ENCODE measurements at places on chromosomes 5 and 9.

DNA sequence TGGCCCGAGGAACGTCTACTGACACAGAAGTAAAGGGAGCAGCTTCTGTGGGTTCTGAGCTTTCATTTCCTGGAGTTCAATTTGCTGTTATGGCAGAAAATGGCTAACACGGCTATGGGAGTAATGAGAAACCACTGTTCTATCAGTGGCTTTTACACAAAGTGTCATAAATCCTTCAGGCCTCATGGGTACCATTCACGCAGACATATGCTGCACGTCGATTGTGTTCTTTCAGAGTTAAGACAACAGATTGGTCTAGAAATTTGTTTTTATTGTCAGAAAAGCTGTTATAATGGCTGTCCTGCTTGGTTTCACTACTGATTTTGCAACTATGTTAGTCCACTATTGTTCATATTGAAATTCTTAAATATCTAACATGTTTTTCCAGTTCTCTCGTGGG, 135.4 kb downstream of the ALDH1A1 start:
- no peak for DNase-seq

DNA sequence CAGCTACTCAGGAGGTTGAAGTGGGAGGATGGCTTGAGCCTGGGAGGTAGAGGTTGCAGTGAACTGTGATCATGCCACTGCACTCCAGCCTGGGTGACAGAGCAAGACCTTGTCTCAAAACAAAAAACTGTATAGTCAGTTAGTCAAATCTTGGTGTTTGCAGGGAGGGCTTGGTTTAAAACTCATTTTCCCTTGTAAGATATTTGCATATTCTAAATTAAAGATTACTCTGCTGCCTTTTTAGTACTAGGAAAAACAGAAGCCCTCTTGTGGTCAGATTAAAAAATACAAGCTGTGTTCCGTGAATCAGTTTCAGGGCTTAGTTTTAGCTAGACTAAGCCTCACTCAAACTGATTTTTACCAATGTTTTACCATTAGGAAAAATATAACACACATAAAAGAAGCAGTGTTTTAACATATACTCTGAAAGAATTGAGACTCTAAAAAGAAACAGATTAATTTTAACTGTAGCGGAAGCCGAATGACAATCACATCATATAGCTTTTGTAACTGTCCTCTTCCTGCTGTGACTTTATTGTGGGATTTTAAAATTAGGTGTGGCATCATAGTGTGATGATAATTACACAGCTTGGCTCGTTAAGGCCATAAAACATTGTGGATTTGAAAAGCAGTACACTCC, 84.9 kb upstream of the BASP1 start:
- DNase-seq = no peak

DNA sequence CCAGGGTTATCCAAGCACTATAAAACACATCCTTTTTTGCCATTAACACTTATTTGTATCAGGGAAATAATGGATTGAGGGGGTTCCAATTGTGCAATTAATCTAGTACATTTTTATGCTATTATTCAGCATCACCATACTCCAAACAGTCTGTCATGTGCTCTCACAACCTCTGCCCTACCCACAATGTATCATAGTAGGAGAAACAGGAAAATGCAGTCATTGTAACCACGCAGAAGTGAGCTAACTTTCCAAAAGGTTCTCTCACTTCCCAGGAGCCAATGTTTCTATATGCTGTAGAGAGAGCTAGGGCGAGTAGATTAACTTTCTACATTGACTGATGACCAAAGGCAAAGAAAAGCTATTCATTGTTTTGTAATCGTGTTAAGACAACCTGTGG, 29.8 kb downstream of the DAB2 start:
- DNase-seq = no peak

DNA sequence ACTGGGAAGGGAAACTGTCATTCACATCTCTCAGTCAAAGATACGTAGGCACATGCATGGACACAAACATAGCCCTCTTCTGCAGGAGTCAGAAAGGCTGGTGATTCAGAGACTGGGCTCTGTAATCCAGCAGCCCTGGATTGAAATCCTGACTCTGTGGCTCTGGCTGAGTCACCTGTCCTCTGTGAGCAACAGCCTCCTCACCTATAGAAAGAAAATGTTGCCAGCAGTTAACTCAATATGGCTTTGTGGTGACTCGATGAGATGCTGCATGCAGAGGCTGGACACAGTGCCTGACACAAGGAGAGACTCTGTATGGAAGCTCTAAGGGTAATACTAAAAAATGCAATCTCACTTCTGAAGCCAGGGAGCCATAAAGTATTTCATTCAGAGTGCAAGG, 23.9 kb upstream of the CDKN2AIPNL start:
- no peak for DNase-seq

- no peak for DNase-seq
Measured at GRCh38 chr9:128250839-128251731, 24.7 kb downstream of the GOLGA2 start.

DNA sequence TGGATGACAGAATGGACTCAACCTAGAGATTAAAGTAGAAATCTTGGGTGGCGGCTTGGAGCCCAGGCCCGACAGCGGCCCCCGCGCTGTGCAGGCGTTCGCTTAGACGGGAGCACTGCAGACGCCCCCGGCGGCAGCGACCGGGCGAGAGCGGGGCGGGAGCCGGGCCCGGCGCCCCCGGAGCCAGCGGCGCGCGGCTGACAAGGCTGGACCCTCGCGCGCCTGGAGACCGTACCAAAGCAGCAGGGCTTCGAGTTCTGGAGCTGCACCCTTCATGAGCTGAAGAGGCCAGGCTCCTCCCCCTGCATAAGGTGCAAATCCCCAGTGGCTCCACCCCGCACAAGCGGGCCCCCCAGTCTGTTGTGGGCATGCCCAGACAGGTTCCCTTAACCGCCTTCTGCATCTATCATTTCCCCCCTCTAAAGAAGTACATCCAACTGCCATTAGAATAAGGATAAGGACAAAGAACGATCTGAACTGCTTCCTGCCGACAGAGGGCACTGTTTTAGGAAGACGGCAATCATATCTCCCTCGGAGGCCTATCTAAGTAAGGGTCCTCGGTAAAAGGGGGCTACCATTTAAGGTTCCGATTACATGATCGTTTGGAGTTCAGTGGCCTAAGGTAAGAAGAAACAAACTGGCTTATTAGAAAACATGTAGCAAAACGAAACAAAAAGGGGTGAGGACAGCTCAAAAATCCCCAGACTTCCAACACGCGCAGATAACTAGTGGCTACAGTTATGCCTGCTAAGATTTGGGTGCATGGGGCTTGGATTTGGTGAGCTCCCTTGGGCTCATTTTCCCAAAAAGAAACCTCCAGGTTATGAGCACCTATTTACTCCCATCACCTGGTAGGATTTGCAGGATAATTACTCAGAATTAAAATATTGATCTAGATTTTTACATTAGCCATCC, 66.3 kb downstream of the RGMB start:
- DNase-seq = no peak

GRCh38 chr5:154647761-154648145, 107.4 kb upstream of the LARP1 start:
- no peak for DNase-seq

- DNase-seq = no peak
Measured at GRCh38 chr5:78720227-78720985, 71.8 kb upstream of the LHFPL2 start.

DNA sequence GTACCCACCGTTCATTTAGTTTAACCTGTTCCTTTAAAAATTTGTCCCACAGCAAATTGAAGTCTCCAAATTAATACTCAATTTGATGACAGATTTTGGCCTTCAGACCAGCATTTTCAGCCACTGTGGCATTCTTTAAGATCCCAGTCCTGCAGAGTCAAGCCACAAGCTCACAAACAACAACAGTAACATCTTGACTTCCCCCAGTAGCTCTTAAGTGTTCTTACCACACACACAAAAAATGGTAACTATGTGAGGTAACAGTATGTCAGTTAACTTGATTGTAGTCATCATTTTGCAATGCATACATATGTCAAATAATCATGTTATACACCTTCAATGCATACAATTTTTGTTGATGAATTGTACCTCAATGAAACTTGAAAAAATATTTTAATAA, 247.9 kb downstream of the LURAP1L start:
- no peak for DNase-seq

GRCh38 chr9:16652582-16652981, 217.9 kb downstream of the BNC2 start:
- no peak for DNase-seq

DNA sequence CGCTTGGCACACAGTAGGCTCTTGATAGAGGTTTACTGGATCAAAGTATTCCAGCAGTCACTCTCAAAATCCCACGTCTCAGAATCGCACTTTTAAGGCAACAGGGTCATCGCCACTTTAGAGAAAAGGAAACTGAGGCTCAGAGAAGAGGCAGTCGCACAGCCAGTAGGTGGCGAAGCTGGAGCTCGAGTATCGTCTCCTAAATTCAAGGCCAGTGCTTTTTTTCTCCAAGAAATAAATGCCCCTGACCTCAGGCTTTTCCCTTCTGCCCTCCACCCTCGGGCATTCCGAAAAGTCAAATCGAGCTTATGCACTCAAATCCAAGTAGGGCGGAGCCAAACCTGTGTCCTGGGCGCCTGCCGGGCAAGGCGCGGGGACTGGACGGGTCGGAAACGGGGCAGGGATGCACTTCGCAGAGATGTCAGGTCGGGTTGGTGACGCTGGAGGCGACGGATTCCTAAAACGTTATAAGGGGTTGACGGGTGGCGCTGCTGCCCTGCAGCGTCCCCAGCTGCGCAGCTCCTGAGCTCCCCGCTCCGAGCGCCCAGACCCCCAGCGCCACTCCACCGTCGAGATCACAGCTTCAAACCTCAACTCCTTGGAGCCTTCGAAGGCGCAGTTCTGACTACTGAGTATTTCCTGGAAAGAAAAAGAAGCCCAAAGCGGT, 4.7 kb upstream of the FOXB2 start:
- no peak for DNase-seq

DNA sequence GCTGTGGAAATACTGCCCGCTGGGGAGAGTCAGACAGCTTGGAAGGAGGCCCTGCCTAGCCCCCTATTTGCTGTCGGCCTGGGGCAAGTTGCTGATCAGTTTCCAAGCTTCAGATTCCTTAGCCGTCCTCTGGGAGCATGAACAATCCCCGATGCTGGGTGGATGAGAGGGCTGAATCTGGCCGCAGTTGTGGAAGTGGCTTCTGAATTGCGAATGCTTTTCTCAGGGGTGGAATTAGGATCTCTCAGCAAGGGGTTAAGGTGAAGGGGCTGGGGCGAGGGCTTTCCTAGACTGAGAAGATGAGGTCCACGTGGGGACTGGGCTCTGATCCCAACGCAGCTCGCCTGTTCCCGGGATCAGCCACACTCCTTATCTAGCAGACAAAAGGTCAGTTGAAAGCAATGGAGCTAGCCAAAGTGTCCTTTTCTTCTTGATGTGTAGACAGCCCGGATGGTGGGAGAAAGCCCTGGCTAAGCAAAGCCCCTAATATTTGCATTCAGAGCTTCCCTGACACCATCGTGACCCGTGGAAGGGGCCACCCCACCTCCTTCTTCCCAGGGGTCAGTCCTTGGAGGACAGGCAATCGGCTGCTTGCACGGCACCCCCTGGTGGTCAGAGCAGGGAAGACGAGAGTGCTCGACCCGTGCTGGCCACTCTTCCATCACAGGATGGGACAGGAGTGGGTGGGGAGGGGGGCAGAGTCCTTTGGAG, 54.9 kb downstream of the COL15A1 start:
- peak; percentile 39 for DNase-seq

DNA sequence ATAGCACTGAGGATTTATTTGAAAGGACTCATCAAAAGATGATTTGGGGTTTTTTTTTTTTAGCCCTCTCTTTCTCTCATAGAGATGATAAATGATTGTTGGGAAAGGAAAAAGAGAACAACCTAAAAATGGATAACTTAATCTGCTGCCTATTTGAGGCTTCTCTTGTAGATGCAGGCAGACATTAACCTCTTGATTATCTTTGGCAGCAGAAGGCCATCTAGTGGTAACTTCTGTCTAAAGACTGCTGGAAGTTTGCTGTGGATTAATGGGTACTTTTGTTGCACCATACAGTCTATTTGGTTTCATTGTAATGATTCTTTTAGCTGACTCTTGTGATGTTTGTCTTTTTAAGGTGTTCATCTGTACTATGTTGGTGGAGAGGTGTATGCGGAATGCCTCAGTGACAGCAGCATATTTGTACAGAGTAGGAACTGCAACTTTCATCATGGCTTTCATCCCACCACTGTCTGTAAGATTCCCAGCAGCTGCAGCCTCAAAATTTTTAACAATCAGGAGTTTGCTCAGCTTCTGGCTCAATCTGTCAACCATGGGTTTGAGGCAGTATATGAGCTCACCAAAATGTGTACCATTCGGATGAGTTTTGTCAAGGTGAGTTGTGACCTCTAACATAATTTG, 18.8 kb downstream of the SMIM32 start:
- DNase-seq = no peak

DNA sequence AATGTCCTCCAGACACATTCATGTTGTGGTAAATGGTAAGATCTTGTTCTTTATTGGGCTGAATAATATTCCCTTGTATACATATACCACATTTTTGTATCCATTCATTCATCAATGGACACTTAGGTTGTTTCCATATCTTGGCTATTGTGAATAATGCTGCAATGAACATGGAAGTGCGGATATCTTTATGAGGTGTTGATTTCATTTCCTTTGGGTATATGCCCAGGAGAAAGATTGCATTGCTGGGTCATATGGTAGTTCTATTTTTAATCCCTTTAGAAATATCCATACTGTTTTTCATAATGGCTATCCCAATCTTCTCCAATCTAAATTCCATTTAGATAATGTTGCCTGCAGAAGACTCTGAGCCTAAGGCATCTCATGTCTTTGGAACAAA, 78.0 kb upstream of the TNC start:
- no peak for DNase-seq

GRCh38 chr5:175878544-175879438, 7.4 kb downstream of the CPLX2 start:
- no peak for DNase-seq

- no peak for DNase-seq
Measured at GRCh38 chr5:141954194-141954593, 3.8 kb downstream of the PCDH12 start.

DNA sequence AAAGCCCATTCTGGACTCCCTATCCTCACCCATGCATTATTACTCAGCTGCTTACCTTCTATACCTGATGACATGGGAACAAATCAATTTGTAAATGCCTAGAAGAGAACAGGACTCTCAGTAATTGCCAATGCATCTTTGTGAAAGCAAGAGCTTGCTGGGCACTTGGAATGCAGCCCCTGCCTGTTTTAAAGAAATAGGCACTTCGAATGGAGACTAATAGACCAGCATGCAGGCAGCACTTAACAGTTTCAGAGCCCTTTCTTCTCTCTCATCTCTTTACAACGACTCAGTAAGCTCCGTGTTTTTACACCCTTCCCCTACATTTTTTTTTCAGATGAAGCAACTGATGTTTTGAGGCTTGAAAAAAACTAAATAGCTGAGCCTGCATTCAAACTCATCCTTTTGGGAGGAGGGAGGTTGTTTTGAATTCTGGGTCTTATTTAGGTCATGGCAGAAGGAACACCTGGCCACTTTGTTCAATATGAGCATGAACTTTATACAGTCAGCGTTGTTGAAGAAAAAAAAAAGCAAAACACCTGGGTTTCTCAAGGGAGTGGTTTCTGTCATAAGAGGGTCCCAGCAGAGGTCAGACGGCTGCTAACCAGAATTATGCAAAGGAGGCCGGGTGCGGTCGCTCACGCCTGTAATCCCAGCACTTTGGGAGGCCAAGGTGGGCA, 34.6 kb upstream of the WHRN start:
- DNase-seq = no peak

- no peak for DNase-seq
Measured at GRCh38 chr5:6907320-6907918, 194.2 kb downstream of the TENT4A start.
